ENCODE measurements at places on chromosomes 1 and 21. TPM values are rescaled to one million over a fixed set of nuclear protein-coding genes. Genes with fewer than 3 reads are reported as not detected.

TCHHL1 gene
- total RNA-seq = not detected

SPATA46 gene
- total RNA-seq = not detected

OR2AK2 gene
- not detected for total RNA-seq

BTBD19 gene
- 3.4 TPM for total RNA-seq

COL6A2 gene
- total RNA-seq = 15.4 TPM
